ENCODE measurements at places on chromosomes 7 and 10. TPM values are rescaled to one million over a fixed set of nuclear protein-coding genes. Genes with fewer than 3 reads are reported as not detected.

Gene HTR5A
- total RNA-seq = not detected

Gene ADRB1
- 1.4 TPM for total RNA-seq

Gene TBATA
- total RNA-seq = not detected

Gene SDK1
- 0.40 TPM for total RNA-seq

Gene PIK3AP1
- total RNA-seq = 0.64 TPM

Gene VSTM4
- 0.39 TPM for total RNA-seq

Gene CALML3
- not detected for total RNA-seq

Gene COL26A1
- total RNA-seq = 0.51 TPM
